Right ventricle myocardium superior (tissue), 1 donor: ENCODE measurements at places on chromosomes 16 and 17. TPM values are rescaled to one million over a fixed set of nuclear protein-coding genes. Genes with fewer than 3 reads are reported as not detected.
A peak's percentile ranks its signal among the peaks of the same experiment; 100 is the strongest.

DNA sequence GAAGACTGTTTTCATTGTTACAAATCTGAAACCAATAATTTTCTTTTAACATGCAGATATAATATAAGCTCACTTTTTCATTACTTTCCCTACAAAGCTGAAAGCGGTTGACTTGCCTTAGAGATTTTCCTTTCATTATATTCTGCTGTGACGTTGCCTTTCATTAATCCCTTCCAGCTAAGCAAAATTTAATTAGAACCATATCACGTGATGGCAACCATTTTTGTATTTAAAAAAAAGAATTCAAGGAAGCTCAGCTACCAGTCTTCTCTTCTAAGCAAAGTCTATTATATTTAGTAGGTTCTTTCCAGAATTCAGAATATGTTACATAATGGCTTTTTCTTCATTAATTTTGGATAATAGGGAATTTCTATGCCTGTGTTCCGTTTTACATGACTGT is 186.5 kb downstream of the PRKCA start:
- no peak for DNase-seq

DNA sequence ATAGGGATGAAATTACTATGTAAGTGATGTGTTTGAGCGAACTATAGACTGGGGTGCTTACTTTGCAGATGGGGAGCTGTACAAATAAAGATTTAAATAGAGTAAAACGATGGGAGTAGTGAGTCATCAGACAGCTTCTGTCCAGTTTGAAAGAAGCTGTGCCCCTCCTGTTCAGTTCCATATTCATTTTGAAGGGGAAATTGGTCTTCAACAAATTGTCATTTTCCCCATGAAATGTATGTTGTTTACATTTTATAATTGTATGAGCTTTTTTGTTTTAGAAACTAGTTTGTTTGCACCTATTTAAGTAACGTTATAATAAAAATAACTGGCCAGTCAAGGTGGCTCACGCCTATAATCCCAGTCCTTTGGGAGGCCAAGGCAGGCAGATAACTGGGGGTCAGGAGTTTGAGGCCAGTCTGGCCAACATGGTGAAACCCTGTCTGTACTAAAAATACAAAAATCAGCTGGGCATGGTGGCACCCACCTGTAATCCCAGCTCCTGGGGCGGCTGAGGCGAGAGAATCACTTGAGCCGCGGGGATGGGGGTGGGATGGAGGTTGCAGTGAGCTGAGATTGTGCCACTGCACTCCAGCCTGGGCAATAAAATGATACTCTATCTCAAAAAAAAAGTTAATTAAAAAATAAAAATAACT is 20.2 kb downstream of the SEC14L1 start:
- no peak for DNase-seq

GRCh38 chr17:62870030-62870541 is 62.0 kb upstream of the MARCHF10 start:
- no peak for DNase-seq

GRCh38 chr17:73492125-73492820 is 152.0 kb downstream of the SDK2 start:
- no peak for DNase-seq

- DNase-seq, result no peak
Measured at GRCh38 chr16:82481455-82481854, 145.3 kb upstream of the CDH13 start.

DNA sequence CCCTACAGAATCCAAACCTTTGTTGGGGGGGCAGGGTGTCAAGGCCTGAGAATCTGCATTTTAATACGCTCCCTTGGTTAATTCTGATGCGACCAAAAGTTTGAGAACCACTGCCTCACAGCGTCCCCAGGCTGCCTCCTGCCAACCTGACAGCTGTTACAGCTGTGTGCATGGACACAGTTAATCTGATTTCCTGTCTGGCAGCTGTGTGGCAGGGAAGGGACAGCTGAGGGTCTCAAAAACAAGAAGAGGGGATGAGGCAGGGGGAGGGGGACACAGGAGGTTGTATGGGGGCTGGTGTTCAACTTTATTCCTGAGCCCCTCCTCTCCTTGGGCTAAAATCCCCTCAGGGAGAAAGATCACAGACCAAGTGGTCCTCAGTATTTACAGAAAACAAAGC is 17.5 kb downstream of the HDAC5 start:
- no peak for DNase-seq

GRCh38 chr17:60392845-60393702 is 1.1 kb upstream of the USP32 start:
- DNase-seq, result no peak

Gene CHST4
- total RNA-seq, result not detected

Gene GCGR
- not detected for total RNA-seq

GRCh38 chr17:51815097-51815496 is 343.4 kb downstream of the CA10 start:
- no peak for DNase-seq

Gene BEAN1
- total RNA-seq, result 1.4 TPM

Gene HEXIM1
- total RNA-seq, result 31.2 TPM

- DNase-seq, result no peak
Measured at GRCh38 chr16:88540346-88540977, 29.7 kb upstream of the ZC3H18 start.

Gene KRTAP1-5
- total RNA-seq, result not detected

DNA sequence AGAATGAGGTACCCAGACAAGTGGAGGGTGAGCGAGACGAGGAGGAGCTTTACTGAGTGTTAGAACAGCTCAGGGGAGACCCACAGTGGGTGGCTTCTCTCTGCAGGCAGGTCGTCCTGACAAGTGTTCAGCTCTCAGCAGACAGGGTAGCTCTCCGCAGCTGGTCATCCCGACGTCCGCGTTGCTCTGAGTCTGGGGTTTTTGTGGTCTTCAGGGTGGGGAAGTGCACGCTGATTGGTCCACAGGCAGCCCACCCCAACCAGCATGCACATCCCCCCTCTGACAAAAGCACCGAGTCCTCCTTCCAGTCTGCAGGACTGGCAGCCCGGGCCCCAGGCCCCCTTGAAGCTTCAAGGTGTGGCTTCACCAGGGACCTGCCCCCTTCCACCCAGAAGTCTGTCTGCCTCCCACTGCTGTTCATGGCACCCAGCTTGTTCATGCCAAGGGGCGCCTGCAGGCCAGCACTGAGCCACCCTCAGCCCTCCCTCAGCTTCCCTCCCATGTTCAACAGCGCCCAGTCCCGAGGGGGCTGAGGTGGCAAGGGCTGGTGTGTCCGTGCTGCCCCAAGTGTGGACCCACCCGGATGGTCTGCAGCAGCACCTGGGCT is 19.9 kb upstream of the WDR45B start:
- DNase-seq, result no peak

DNA sequence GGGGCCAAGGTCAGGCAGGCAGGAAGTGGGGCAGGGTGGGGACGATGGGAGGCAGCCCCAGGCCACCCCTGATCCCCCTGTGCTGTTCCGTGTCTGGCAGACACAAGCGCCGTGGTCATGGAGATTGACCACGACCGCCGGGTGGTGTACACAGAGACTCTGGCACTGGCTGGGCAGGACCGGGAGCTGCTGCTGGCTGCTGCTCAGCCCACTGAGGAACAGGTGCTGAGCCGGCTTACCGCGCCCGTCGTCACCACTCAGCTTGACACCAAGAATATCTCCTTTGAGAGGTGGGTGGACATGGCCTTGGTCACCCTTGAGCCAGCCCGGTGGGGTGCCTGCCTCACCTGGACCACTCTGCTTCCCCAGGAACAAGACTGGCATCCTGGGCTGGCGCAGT is 13.7 kb downstream of the CORO6 start:
- DNase-seq, result no peak

DNA sequence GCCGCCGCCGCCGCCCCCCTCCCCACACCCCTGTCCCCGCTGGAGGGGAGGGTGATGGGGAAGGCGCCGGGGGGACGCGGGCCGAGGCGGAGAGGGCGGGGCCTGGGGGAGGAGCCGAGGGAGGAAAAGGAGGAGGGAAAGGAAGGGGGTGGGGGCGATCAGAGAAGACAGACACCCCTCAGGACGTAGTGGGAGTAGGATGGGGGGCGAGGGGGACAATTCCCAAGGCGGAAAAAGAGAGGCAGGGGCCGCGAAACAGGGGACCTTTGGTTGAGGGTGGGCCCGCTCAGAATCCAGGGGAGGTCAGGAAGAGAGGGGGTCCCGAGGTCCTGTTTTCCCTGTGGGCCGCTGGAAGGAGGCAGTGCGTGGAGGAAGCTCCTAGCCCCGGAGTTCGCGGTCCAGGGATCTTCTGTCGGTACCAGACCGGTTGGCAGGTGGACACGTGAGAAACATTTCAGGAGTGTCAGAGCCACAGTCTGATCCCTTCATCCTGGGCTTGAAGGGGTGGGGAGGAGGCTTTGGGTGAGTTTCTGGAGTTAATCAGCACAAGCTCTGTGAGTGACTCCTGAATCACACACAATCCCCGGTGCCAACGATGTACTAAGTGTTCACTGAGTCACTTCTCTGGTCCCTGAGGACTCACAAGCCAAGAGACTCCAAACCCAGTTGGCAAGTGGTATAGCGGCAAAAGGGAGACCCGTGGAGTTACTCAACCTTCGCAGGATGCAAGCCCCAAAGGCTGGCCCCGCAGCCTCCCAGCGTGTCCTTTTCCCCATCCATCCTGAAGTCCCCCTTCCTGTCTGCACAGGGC is at the start of gene XYLT1:
TSS of gene XYLT1 (minus strand) at position 53 of the 811 bp plus-strand sequence. CDS start 164 bp downstream, outside the sequence.
- peak; percentile 66 for DNase-seq

Gene NPIPB6
- 0.48 TPM for total RNA-seq

DNA sequence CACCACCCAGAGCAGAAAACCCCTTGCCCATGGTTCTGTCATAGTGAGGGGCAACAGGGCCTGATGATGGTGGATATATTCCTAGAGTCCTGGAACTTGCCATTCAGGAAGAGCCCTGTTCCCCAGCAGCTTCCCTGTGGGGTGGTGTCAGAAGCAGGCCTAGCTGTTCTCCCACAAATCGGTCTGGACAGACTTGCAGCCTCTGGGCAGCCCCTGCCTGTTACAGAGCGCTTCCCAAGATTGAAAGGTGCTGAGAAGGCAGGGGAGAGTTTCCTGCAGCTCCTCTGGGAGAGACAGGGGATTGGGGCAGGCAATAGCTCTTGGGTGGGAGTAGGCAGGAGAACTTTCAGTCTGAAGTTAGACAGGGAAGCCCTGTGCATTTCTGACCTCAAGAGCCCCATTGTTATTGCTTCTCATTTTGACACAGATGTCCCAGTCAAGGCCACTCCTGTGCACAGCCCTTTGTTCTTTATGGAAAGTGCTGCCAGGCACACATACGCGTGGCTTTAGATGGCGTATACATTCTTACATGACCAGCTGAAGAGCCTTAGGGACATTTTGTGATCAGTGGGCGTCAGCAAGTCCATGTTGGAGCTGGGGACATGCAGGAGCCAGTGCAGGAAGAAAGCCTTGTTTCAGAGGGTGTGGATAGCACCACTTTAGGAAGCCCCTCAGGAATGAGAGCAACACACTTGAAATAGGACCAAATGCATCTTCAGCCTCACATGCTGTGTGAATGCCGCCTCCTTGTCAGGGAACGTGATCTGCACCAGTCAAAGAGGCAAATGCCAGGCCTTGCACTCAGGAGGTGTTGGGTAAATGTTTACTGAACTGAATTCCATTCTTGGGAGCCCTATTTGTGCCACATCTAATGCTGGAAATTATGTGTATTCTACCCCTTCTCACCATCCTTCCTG is 67.5 kb downstream of the GNAO1 start:
- DNase-seq, result no peak

Gene DCTPP1
- total RNA-seq, result 38.4 TPM

GRCh38 chr17:4530799-4531730 is 24.1 kb downstream of the MYBBP1A start:
- DNase-seq, result no peak

GRCh38 chr16:23156946-23157460 is 7.8 kb upstream of the USP31 start:
- DNase-seq, result no peak

DNA sequence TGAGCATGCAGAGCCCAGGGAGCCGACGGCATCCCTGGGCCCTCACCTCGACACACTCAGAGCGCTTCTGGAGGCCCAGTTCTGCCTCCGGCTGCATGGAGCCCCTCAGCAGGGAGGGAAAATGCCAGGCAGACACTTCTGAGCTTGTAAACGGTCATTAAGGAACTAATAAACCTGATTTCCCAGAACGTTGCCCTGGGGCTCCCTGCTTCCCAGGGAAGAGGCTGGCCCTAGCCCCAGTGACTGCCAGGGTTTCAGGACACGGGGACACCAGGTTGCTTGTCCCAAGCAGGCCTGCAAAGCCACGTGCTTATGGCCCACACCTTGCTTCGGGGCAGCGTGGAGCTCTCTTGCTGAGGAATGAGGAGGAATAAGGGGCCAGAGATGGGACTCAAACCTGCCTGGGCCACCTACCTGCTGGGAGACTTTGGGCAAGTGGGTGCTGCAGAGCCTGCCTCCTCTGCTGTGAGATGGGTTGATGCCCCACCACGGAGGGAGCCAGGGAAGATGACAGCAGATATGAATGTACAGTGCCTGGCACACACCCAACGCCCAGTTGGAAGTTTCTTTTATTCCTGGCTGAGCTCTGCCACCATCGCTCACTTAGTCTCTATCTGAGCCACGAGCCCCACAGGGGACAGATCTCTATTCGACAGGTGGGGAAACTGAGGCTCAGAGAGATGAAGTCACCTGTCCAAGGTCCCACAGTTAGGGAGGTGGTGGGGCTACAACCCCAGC is 5.4 kb downstream of the RHBDF2 start:
- no peak for DNase-seq
